ENCODE measurements at places on chromosomes 7 and 10.
A peak's percentile ranks its signal among the peaks of the same experiment; 100 is the strongest.

DNA sequence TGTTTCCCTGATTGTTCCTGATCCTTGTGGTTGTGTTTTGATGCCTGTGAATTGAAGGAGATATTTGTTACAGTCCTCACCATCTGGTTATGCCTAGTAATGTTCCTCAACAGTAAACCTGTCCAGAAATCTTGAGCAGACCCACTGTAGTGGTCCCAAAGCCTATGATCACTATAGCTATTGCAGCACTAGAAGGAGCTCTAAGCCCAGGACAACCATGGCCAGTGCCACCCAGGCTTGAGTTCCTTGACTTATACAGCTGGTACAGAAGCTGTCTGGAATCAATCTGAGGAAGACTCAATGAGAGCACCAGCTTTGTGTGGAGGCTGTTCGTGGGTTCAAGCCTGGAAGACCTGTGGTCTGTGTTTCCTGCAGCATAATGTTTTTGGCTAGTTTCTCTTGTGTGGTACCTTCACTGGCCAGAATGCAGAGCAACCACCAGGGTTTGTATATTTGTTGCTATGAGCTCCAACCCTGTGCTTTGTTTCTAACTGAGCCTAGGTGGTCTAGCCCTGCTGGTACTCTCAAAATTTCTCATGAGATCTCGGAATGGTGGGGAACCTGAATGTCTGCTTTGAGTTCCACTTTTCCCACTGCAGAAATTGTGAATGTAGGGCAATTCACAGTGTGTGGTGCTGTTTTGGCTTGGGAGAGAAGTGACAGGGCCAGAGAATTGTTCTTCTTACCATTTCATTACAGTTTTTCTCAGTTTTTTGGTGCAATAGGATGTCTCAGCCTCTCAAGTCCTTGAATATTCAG, 355.2 kb downstream of the SUGCT start:
- no peak for DNase-seq

GRCh38 chr7:37944737-37945054, 24.3 kb downstream of the EPDR1 start:
- no peak for DNase-seq

DNA sequence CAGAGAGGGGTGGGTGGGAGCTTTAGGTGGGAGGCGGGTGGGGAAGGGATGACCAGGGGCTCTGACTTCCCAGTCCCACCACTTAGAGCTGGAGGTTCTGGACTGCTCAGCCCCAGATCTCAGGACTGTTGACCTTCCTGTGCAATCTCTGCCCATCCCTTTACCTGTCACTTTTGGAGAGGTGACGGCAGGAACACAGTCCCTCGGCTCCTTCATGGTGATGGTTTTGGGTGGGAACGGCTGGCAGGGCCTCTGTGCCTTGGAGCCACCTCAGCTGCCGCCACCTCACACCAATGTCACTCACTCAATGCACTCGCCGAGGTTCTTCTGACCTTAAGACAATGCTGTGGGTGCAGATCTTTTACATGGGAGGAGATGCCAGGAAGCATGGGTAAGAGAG, 49.0 kb downstream of the TMEM270 start:
- DNase-seq: no peak

GRCh38 chr7:36390199-36391090, 783 bp downstream of the ANLN start:
- peak; percentile 75 for DNase-seq

GRCh38 chr7:638256-639011, 88.1 kb upstream of the DNAAF5 start:
- DNase-seq: no peak

- no peak for DNase-seq
Measured at GRCh38 chr10:72615970-72616369, 9.9 kb downstream of the MICU1 start.
